AML-193 (cell line): ENCODE measurements at places on chromosomes 2 and 18.

GRCh38 chr2:175981551-175981950 is 20.5 kb downstream of the LNPK start:
- DNase-seq, result no peak

DNA sequence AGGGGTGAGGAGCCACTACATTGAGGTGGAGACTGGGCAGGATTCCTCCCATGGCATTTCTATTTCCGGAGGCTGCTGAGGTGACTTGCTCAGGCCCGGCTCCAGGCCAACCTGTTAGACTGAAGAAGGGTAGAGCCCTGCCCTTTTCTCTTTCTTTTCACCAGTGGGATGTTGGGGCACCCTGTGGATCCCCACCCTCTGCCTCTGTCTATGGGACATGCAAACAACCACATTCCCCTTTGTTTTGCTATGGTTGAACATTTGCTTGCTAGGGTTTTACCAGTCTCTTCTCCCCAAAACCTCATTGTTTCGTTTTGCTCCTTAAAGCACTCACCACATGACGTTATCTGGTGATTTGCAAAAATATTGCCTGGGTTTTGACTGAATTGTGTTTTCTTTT is 183.3 kb downstream of the ARL4C start:
- no peak for DNase-seq

DNA sequence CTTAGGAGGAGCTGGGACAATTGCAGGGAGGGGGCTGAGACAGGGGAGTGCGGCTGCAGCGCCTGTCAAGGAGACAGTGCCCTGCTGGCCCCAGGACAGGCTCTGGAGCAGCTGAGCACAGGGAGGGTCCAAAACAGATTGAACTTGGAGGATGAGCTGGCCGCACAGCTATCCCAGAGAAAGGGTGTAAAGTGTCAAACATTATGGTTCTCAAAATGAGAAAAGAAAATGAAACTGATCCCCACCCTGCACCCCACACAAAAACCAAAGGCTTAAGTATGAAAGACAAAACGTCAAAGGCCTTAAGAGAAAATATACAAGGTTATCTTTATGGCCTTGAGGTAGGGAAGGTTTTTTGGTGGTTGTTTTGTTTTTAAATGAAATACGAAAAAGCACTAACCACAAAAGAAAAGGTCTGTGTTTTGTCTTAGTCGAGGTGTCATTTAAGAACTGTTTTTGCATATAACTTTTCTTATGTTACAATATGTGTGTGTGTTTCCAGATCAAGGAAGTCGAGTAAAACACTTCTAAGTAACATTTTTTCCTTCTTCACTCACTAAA is 111.8 kb downstream of the HDAC4 start:
- no peak for DNase-seq

DNA sequence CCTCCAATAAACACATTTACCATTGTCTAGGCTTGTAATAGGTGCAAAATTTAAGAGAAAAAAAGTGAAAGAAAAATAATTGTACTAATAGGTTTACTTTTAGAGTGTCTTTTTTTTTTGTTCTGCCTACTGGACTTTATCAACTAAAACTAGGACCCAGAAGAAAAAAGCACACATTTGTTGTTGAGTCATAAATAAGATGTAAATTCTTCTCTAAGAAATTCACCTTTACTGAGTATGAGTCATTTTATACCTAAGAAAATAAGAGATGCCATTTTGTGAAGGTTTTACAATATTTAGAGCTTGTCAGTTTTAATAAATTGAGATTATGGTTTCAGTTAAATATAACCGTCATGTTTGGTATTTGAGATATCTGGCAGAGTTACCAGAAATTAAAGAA is 19.2 kb downstream of the FARP2 start:
- no peak for DNase-seq
